ENCODE measurements at places on chromosomes 6 and 20.

DNA sequence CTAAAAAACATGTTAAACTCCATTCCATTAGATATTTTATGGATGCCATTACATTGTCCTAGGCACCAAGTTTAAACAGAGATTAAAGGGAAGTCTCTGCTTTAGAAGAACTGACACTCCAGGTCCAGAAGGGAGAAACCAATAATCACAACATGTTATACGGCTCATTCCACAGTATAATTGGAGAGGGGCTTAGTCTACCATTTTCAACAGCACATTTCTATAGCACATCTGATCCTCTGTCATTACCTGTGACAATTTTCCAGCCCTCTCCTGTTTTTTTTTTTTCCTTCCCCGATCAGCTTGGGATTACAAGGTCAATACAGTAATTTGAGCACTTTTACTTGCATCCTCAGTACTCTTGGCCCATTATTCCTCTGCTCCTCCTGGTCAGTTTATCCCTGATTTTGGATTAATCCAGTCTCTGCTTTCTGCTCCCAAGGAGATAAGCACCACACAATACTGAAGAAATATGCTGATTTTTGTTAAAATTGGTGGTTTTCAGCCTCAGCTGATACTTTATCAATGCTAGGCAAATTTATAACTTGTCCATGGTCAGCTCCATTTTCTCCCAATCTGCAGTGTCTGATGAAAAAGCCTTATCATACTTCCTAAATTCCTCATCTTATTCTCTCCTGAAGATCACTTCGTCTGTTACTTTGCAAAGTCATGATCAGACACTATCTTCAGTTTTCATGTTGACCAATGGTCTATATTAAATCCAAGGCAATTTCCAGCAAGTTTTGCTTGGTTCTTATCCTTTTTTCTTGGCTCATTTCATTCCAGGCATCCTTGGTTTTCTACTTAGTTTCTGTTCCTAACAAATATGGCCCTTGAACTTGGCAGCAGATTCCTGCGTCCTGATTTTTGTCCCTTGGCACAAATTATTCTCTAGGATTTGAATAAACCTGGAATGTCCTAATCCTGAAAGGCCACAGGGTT is 30.8 kb upstream of the SYNCRIP start:
- no peak for DNase-seq

DNA sequence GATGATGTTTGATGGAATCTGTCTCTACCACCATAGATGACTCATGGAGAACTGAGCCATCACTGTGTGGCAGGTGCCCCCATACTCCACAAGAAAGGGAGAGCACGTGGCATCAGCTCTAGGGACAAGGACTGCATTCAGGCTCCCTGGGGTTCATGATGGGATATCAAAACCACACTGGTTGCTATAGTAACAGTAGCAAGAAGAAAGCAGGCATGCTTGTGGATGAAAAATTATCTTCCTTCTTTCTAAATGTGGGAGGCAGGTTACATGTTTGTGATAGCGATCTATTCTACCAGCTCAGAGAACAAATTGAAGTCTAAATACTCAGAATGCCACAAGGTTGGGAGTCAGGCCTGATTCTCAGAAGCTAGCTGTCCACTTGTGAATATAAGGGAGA is 224.2 kb downstream of the ARHGAP18 start:
- no peak for DNase-seq

DNA sequence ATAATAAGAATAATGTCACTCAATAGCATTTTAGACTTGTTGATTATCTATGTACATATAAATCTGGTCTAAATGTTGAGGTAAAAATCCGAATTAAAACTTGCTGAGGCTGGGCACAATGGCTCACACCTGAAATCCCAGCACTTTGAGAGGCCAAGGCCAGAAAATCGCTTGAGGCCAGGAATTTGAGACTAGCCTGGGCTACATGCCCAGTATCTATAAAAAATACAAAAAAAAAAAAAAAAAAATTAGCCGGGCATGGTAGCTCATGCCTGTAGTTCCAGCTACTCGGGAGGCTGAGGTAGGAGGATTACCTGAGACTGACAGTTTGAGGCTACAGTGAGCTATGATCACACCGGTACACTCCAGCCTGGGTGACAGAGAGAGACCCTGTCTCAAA is 34.2 kb upstream of the SUPT3H start:
- no peak for DNase-seq

GRCh38 chr6:20036141-20036677 is 176.1 kb downstream of the MBOAT1 start:
- DNase-seq = no peak

DNA sequence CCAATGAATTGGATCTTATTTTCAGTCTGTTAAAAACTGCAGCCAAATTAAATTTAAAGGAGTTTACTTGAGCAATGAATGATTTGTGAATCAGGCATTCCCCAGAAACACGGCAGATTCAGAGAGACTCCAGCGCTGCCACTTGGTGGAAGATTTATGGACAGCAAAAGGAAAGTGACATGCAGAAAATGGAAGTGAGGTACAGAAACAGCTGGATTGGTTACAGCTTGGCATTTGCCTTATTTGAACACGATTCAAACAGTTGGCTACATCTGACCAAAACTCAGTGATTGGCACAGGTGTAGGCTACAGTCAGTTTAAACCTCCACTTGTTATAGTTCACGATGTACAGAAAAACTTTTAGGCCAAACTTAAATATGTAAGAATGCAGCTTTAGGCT is 257.6 kb upstream of the IMPG1 start:
- DNase-seq = no peak

- DNase-seq = peak; percentile 44
These were observed 1.7 kb downstream of the RANBP9 start for GRCh38 chr6:13709689-13710551.

GRCh38 chr20:48319943-48320584 is 507.7 kb downstream of the PREX1 start:
- no peak for DNase-seq

- DNase-seq = no peak
These were observed 14.9 kb downstream of the RCAN2 start for GRCh38 chr6:46476301-46476700.

DNA sequence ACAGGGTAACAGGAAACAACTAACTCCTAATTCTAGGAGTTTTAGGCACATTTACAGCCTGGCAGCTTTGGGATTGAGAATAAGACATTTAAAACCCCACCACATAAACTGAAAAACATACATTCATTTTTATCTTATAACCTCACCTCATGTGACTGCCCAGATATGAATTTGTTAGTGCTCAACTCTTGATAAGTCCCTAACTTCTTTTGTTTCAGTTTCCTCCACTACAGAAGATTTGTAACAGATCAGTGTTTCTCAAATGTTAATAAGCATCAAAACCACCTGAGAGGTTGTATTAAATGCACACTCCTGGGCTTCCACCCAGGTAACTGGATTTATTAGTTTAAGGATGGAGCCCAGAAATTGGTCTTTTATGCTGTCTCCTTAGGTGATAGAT is 190.1 kb upstream of the ARID1B start:
- DNase-seq = no peak
